ENCODE measurements at places on chromosomes 3 and 15. TPM values are rescaled to one million over a fixed set of nuclear protein-coding genes. Genes with fewer than 3 reads are reported as not detected.

ANKUB1 gene
- not detected for total RNA-seq

MCTP2 gene
- total RNA-seq: 2.2 TPM

GOLIM4 gene
- total RNA-seq: 49.2 TPM

TAGLN3 gene
- total RNA-seq: not detected

CLN6 gene
- total RNA-seq: 15.8 TPM

GRCh38 chr15:76999996-77000395, 5.1 kb downstream of the PSTPIP1 start:
- no peak for DNase-seq

GRCh38 chr3:147406028-147406931, at the start of gene ZIC4:
Gene ZIC4 (minus strand): TSS chr3:147406543. CDS start chr3:147402797, 3,746 bp downstream.
- DNase-seq: no peak

- DNase-seq: no peak
These were observed 191.8 kb downstream of the MAGI1 start for GRCh38 chr3:65846936-65847335.

GRCh38 chr3:5294356-5294755, 106.8 kb downstream of the EDEM1 start:
- DNase-seq: no peak

DNA sequence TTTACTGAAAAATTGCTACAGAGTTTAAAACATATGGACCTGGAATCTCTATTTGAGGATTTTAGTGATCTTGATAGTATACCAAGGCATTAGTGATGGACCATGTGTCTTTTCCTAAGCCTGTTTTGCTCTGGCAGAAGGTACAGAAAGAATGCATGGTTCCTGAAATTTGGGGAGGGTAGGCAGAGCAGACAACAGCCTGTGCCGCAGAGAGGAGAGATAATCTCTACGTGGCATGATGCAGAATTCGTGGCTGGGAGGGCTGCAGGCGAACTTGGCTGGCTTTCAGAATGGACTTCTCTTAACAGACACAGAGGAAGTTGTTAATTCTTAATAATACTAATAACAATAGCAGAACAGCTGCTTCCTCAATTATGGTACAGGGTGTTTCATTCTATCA, 137.5 kb upstream of the FOXB1 start:
- DNase-seq: no peak

GRCh38 chr3:138439646-138440045, 5.2 kb downstream of the ESYT3 start:
- DNase-seq: no peak

DNA sequence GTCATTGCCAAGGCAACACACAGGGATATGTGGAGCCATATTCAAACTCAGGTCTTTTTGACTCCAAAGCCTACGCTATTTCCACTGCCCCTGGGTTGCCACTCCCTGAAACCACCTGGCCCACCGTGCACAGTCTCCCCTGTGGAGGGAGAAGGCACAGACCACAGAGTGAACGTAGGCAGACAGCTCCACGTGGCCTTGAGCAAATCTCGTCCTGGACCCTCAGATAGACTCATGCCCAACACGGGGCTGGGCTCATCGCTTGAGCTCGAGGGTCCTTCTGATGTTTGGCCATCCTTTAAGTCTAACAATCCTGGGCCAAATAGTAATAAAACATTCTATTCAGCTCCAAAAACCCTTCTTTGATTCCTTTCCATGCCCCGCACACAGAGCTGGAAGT, 72.0 kb downstream of the CPN2 start:
- DNase-seq: no peak

DNA sequence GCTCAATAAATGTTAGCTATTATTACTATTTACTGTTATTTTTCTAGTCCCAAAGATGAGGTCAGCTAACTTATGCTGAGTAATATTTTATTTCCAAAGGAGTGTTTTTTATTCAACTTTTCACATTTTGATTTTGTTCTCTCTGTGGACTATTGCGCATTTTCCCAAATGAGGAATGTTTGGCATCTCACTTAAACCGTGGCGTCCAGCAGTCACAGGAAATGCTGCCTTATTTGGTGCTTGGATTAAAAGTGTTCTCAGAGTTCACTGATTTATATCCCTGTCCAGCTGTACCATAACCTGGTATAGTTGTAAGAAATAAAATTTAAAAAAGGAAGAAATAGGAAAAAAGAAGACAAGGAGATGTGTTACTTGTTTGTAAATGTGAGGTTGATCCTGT, 166.8 kb downstream of the THSD4 start:
- DNase-seq: peak; percentile 85

FOXB1 gene
- total RNA-seq: not detected

GCSAM gene
- not detected for total RNA-seq

- DNase-seq: no peak
These were observed 27.0 kb downstream of the CHCHD6 start for GRCh38 chr3:126731044-126731443.

- no peak for DNase-seq
These were observed 1.0 kb downstream of the OGG1 start for GRCh38 chr3:9750556-9751411.

GRCh38 chr15:58736018-58736643, 13.4 kb downstream of the ADAM10 start:
- DNase-seq: no peak

- no peak for DNase-seq
These were observed 13.9 kb upstream of the APH1B start for GRCh38 chr15:63263519-63263918.

DNA sequence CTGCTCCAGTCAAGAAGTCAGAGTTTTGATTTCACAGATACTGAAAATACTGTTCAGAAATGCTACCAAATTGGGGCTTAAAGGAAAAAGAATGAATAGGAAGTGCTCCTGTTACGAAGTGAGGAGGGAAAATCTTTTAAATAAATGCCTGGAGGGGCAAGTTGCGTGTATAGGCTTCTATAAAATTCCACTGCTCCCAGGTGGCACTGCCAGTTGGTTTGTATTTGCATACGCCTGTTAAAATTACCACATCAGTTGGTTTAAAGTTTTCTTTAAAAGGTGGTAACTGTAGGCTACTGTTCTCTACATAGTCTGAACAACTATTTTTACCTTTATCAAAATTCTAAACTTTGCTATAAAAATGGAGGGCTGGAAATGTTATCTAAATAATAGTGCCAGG, 123.5 kb downstream of the DLG1 start:
- DNase-seq: no peak
